ENCODE measurements at places on chromosomes 16 and 17.

- no peak for DNase-seq
Measured at GRCh38 chr17:51373489-51374152, 113.3 kb downstream of the UTP18 start.

DNA sequence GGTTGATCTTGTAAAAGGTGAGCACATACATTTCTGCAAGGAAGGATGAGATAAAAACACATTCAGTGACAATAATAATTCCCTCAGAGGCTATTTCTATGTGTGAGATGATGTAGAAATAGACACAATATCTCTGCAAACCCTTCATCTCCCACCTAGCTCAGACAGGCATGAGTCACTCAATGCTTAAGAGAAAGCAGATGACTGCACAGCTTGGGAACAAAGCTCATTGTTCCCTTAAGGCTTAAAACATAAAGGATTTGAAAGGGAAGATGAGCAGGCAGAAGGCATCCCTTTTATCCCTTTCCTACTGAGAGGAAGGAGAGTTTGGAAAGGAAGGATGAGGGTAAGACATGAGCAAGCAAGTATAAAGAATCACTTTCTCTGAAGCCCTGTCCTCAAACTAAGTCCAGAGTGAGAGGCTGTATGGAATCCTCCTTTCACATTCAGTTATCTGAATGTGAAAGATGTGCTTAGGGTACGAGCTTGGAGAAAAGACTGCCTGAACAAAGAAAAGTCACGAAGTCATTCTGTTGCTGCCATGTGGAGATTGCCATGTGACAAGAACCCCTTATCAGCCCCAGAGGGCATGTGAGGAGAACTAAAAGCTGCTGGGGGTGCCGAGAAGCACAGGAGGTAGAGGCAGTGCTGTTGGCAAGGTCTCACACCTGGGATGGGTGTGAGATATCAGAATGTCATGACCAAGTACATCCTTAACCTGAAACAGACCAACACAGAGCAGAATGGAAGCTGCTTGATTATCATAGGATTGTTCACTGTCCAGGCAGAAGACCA, 58.2 kb downstream of the CNTNAP4 start:
- no peak for DNase-seq

DNA sequence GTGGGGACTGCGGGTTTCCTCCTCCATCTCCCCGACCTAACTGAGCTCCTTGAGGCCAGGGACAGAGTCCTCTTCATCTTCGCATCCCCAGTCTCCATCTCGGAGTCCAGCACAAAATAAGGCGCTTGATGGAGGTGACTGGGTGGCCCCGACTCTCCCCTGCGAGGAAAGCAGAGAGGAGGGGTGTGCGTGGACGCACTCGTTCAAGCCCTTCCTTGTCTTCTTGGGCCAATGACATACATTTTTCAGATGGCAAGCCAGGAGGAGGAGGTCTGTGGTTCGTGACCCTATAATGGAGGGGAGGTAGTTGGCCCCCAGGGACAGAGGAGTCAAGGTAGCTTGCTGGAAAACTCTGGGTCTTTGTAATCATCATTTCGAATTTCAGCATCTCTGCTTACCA, 17.2 kb downstream of the CRISPLD2 start:
- no peak for DNase-seq

DNA sequence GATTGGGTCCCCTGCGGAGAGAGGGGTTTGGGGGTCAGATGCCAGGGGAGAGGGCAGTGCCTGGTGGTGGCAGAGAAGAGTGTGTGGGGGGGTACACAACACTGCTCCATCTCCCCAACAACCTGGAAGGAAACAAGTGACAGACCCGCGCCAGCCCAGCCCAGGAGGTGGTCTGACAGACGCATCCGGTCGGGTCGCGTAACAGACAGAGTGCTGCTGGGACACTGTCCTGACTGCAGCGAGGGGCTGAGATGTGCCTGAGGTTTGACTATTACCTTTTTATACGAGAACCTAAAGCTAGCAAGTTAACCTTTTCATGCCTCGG, 16.2 kb downstream of the UNC13D start:
- no peak for DNase-seq

GRCh38 chr17:64037802-64038201, 17.4 kb upstream of the ICAM2 start:
- no peak for DNase-seq

DNA sequence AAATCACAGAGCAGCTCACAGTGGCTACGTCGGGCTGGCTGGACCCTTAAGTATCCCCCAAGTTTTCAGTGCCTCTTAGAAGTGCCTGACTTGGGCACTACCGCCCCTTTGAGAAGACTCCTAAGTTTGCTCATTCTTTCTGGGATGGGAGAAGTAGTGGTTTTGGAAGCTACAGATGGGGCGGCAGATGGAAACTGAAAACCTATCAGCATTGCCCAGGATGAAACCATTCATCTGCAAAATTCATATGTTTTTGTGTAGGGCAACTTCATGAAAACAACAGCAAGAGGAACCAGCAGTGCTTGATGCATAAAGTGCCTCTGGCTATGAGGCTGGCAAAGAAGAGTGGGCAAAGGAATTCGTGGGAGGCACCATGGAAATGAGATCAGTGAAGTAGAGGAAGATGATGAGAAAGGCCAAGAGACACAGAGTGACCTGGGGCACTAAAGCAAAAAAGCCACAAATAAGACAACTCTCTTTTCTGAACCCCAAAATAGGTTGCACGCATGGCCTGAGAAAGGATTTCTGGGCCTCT, 277.1 kb downstream of the XYLT1 start:
- DNase-seq, result no peak

DNA sequence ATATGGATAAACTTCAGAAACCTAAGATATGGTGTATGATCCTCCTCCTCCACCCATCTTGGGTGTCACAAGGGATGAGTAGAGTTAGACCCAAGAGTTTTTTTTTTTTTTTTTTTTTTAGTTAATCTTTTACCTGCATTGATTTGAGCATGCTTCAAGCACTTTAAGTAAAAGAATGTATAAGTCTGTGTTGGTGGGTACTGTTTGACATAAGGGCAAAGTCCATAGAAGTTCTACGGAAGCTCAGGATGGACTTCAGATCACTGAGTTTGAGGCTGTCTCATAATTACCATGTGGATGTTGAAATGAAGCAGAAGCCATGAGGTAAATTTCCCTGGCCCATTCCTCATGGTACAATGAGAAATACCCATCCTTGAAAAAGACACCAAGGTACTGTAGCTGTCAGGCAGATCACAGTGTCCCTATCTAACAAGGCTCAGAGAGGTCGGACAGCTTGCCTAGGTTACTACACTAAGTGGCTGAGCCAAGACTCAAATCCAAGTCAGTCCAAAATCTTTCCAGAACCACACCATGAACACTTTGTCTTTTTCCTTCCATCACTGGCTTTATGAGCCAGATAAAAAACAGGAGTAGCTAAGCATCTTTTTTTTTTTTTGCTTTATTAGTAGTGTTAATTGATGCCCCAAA, 962.8 kb downstream of the CDH11 start:
- DNase-seq, result no peak

DNA sequence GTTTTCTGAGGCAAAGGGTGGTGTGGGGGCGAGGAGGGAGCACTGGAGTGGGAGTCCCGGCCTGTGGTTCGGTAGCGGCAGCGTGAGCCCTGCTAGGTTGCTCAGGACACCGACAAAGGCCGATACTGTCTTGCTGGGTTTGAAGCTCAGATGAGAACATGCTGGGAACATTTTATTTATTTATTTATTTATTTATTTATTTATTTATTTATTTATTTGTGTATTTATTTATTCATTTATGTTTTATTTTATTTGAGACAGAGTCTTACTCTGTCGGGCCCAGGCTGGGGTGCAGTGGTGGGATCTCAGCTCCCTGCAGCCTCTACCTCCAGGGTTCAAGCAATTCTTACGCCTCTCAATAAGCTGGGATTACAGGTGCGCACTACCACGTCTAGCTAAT, 117.9 kb upstream of the GSE1 start:
- DNase-seq, result no peak

DNA sequence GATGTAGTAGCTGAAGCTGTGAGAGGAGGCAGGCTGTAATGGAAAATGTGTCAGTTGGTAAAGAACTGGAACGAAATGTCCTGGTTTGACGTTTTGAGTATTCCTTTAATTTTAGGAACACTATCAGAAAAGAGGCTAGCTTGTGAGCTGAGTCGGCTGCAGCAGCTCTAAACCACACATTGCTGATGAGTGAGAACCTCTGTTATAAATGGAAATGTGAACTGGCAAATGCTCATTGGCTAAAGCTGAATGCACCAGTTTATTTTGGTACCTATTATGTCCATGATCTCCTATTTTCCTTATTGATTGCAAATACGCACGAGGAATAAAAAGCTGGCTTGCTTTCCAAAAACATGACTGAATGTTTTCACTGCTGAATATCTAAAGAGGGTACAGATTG, 11.0 kb upstream of the WIPI1 start:
- DNase-seq, result no peak

- no peak for DNase-seq
Measured at GRCh38 chr17:82956146-82956725, 116.4 kb upstream of the ZNF750 start.

DNA sequence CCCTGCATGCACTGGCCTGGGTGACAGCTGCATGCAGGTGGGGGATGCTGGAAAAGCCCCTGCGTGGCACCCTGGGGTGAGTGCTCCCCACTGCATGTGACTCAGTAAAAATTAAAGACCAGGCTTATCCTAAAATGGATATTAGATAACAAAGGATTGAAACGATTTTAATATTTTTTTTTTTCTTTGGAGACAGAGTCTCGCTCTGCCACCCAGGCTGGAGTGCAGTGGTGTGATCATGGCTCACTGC, 334.9 kb downstream of the C16orf95 start:
- no peak for DNase-seq

DNA sequence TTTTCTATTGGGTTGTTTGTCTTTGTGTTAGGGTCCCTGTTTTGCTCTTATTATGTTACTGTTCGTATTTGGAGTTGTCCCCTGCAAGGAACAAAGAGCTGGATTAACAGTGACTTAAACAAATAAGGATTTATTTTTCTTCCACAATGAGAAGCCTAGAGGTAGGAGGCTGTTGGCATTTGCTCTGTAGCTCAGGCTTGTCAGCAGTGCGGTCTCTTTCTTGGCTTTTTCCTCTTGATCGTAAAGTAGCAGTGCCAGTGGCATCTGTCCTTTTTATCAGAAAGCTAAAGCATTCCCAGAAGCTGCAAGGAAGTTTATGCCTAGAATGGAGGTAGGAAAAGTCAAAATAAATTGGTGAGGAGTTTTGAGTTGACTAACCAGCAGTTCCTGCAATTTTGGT, 154.1 kb downstream of the HS3ST4 start:
- no peak for DNase-seq

- DNase-seq, result no peak
Measured at GRCh38 chr16:58456193-58456592, 43.8 kb upstream of the NDRG4 start.

DNA sequence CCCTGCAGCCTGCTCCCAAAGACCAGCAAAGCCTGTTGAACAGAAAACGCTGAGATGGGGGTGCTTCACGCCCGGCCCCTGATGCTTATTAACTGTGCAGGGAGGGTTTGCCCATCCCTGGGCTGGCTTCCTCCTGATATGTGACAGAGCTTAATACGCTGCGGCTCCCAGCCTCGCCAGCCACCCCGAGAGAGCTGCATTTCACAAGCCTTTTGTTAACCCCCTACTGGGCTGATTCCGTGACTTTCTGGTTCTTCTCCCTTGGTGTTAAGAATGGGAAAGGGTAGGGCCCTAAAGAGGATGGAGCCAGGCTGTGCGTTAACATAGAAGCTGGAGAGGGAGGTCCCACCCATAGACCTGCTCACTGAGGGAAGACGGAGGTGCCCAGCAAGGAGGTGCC, 211.8 kb downstream of the ENGASE start:
- DNase-seq, result no peak

DNA sequence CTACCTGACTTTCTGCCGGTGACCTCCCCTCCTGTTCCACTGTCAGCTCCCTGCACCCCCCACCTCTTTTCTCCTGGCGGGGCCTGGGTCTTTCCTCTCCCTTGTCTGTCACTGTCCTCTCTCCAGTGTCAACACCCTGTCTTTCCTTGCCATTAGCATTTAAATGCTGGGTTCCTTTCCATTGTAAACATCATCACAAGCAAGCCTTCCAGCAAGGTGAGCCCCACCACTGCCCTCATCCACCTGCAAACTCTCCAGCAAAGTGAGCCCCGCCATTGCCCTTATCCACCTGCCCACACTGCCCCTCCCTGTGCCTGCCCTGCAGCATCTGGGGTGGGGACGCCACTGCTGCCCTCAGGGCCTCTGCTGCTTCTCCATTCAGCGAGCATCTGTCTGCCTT, 195.0 kb downstream of the ENGASE start:
- DNase-seq, result no peak

- DNase-seq, result no peak
Measured at GRCh38 chr16:79267781-79268180, 332.8 kb downstream of the MAF start.

DNA sequence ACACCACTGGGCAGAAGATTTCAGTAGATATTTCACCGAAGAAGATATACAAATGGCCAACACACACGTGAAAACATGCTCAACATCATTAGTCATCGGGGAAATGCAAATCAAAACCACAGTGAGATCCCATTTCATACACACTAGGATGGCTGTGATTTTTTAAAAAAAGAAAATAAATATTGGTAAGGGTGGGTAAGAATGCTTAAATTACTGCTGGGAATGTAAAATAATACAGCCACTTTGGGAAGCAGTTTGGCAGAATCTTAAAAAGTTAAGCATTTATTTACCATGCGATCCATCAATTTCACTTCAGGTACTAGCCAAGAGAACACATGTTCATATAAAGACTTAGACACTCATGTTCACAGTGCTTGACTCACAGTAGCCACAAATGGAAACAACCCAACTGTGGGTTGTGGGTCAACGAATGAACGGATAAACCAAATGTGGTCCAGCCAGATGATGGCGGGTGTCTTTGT, 6.5 kb upstream of the C16orf74 start:
- DNase-seq, result no peak

GRCh38 chr17:59124665-59125064, 18.0 kb upstream of the TRIM37 start:
- DNase-seq, result no peak

GRCh38 chr16:492211-492875, 35.2 kb upstream of the CAPN15 start:
- DNase-seq, result no peak

Measured in urothelium cell line (cell line).